T-helper 2 cell treated with Interferon-gamma antibody and Interleukin-4, amounts not matched to agents 5 μg/mL and 100 μg/mL, for 36 hours (primary cell): ENCODE measurements at places on chromosomes 7 and 10.

GRCh38 chr10:6151087-6151977 lies 51.4 kb upstream of the PFKFB3 start:
- DNase-seq = peak; percentile 45

- no peak for DNase-seq
Observed at GRCh38 chr7:123289200-123289599, 89.4 kb upstream of the SLC13A1 start.

GRCh38 chr10:124436191-124436638 lies 13.6 kb downstream of the NKX1-2 start:
- DNase-seq = no peak

DNA sequence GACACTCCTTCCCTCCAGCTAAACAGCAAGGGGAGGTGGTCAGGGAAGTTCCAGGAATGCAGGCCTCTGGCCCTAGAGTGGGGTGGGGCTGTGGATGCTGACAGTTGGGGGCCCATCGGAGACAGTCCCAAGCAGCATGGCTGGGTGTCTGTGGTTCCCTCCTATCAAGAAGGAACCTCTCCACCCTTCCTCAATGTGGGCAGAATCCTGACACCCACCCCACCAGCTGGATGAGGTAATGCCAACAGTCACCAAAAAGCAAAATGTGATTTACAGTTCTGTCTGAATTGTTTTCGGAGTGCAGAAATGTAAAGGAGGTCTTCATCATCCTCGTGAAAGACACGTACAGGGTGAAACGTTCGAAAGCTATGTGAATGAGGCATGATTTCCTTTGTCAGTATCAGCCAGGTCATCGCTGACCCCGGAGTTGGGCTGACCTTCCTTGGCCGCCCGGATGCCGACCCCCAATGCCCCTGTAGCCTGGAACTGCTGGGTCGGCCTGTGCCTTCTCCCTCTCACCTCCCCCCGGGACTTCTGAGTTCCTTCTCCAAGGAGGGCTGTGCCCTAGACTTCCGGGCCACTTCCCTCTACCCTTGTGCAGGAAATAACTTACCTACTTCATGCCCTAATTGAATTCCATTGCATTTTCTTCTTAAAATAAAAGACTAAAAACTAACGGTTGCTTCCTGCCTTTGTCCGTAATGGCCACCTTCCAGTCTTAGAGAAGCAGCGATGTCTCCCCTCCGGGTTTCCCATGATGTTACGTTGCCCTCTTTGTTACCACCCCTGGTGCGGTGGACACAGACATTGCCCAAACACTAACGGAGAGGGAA lies 24.5 kb downstream of the FOXK1 start:
- no peak for DNase-seq

DNA sequence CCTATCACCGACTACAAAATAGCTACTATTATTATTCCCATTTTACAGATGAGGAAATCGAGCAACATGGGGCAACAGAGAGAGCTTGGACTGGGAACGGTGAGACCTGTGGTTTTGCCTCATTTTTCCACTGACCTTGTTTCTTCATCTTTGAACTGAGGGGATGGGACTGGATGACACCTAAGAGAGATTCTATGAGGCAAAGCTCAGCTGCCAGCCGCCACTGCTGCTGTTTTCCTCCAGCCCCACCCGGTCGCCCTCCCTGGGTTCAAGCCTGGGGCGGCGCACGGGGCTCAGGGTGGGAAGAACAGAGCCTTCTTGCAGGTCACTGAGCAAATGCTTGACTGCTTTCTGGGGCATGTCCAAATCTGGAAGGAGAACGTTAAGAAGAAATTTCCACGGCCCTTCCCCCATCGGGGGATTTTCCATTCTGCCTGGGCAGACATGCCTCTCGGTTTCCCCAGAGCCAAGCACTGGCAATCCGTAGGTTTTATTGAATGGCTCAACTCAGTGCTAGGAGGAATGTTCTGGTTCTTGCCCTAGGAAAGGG lies 12.3 kb downstream of the DDIT4 start:
- DNase-seq = no peak

GRCh38 chr10:71243756-71244395 lies 31.5 kb downstream of the UNC5B start:
- DNase-seq = no peak

GRCh38 chr10:23230582-23230981 lies 38.5 kb downstream of the PTF1A start:
- DNase-seq = no peak

GRCh38 chr7:115269486-115269885 lies 347.6 kb downstream of the MDFIC start:
- no peak for DNase-seq

GRCh38 chr7:131623154-131623553 lies 66.7 kb upstream of the PODXL start:
- DNase-seq = no peak

DNA sequence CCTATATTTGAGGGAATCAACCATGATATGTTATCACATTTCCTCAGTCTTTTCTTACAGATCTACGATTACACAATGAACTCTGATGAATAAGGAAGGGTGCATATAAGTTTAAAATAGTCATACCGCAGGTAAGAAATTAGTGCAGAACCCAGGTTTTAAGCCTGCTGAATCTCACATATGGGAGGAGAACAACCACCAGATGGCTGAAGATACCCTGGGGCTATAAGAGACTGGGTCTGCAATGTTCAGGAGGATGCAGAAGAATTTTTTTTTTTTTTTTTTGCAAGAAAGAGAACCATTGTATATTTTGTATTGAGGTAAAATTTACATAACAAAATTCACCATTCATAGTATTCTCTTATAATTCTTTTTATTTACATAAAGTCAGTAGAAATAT lies 372.3 kb upstream of the MYO3A start:
- no peak for DNase-seq

- DNase-seq = no peak
Observed at GRCh38 chr10:86106616-86107015, 260.0 kb downstream of the GRID1 start.

GRCh38 chr10:60977161-60978122 lies 33.5 kb upstream of the RHOBTB1 start:
- no peak for DNase-seq

DNA sequence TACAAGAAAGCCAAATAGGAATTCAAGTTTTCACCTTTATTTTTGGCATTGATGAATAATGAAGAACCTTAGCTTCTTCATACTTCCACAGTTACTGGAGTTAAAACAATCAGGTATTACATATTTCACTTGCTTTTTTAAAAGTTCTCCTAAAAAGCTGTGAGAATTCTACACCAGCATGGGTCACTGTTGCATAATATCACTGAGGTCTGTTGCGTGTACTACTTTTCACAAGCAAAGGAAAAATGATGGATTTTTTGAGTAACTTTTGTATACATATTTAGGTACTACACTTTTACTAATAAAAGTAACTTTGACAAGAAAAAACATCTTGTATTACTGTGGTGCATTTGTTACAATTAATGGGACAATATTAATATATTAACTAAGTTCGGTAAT lies 15.2 kb downstream of the FAM24B start:
- DNase-seq = no peak

GRCh38 chr7:15836041-15836440 lies 149.6 kb upstream of the MEOX2 start:
- DNase-seq = no peak

DNA sequence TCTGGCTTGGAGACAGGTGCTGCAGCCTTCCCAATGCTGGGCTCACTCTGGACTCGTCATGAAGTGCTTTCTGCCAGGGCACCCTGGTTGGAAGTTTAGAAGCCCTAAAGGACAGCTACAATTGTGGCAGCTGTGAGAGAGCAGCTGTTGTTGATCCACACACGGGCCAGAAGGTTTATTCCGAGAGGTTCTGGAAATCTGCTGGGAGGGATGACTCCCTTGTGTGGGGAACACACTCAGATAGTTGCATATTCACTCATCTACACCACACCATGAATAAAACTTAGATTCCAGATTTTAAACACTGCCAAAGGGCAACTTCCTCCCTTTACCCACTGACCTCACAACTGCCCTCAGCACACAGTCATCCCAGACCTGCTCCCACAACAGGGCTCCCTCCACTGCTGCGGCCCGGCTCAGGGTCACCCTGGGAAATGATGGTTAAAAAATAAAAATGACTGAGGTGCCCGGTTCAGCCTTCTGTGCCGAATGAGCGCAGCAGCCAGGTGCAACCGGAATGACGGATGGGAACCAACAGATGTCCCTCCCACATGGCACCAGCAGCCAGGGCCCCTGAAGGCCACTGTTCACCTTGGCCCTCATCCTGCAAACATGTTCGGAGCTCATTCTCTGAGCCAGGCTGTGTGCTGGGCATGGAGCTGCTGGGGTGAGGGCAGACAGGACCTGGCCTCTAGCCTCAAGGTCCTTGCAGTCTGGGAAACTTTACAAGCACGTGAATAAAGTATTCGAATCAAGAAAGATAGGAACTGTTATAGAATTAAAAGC lies 40.2 kb downstream of the ASB13 start:
- DNase-seq = no peak

GRCh38 chr10:85152496-85152895 lies 824.1 kb downstream of the CCSER2 start:
- no peak for DNase-seq

DNA sequence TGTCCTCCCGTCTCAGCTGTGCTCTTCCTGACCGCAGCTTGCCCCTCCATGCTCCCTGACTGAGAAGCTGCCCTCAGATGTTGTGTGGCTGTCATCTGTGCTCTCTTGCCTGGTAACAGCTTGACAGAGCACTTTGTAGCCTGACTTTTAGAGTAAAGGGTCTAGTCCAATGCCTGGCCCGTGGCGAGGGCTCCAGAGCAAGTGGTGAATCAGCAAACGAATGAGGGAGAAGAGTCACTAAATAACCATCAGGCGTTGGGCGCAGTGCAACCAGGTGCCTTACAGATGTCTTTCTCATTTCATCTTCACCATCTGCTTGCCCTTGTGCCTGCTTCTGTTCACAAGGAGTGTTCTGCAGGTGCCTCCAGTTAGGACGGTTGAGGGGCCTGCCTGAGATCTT lies 45.6 kb downstream of the MKI67 start:
- no peak for DNase-seq

- DNase-seq = no peak
Observed at GRCh38 chr7:39338716-39339115, 227.5 kb upstream of the YAE1 start.

- DNase-seq = no peak
Observed at GRCh38 chr7:3243256-3243655, 57.8 kb upstream of the SDK1 start.

DNA sequence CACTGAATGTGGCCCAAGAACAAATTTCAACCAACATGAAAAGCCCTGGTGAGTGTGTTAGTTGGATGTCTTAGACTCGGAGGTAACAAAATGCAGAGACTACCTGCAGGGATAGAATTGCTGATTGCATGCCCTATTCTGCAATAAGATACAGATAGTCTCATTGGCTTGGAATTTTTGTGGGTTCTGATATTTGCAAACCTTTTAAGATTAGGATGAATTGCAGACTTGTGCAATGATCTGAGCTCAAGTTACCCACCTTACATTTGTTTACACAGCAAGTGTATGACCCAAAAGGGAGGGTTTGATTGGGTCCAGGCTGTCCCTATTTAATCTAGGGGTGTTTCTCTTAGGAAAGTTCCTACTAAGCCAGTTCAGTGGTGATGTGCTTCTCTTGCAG lies 45.4 kb downstream of the GPR37 start:
- no peak for DNase-seq

GRCh38 chr10:83425306-83425705 lies 714.0 kb upstream of the GHITM start:
- DNase-seq = no peak

DNA sequence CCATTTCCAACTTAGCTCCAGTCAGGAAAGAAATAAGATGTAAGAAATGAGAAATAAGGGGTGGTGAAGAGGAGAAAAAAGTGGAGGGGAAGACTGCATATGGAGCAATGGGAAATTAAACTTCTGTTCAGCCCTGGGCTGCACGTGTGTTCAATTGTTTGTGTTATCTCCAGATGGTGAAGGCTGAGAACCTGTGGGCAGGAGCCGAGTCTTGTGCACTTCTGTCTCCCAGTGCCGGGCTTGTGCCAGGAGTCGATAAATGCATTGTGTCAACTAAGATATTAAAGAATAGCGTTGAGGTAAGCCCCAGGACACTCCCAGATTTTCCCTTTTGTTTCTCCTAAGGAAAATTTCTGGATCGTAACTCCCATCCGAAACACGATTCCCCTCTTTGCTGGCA lies 98.2 kb downstream of the PRLHR start:
- no peak for DNase-seq

DNA sequence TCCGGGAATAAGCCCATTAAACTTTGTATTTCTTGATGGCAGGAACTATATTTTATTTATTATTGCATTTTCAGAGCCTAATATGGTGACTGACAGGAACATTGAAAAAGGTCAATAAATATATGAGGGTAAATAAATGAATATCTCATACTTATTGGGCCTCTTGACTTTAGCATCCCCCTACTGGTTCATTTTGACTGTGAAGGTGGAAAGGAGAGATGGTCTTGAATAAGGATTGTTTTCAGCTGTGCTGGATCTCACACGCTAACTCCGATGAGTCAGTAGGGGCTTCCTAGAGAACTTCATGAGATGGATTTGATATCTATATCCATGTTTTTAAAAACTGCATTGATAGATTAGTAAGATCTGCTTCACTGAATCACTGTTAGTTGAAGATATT lies 1026.0 kb downstream of the REEP3 start:
- DNase-seq = no peak

DNA sequence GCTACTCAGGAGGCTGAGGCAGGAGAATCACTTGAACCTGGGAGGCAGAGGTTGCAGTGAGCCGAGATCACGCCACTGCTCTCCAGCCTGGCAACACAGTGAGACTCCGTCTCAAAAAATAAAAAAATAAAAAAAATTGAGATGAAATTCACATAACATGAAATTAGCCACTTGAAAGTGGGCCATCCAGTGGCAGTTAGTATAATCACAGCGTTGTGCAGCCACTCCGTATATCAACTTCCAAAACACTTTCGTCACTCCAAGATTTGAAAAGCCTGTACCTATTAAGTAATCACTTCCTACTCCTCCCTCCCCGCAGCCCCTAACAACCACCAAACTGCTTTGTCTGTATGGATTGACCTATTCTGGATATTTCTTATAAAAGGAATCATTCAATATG lies 20.7 kb upstream of the CACUL1 start:
- DNase-seq = no peak

GRCh38 chr7:25424855-25425254 lies 196.6 kb upstream of the NPVF start:
- no peak for DNase-seq

DNA sequence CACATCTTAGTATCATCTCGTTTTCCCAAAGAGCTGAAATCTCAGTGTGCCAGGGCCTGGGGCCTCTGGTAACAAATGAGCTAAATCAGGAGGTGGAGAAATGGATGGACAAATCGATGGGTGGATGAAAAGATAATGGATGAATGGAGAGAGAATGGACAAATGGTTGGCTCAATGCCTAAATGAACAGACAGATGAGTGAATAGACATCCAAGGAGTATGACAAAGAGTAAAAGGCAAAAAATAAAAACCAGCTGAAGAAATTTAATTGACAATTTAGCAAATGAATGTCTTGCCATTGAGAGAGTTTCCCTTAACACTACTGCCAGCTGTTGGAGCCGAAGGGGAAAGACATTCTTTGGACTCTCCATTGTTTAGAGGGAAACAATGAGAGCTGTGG lies 8.0 kb downstream of the SYCE1 start:
- DNase-seq = no peak

- no peak for DNase-seq
Observed at GRCh38 chr10:101233443-101233842, 4.2 kb upstream of the LBX1 start.

- DNase-seq = no peak
Observed at GRCh38 chr7:20447021-20447650, 116.4 kb downstream of the ITGB8 start.

- DNase-seq = no peak
Observed at GRCh38 chr7:151611041-151611440, 91.3 kb upstream of the RHEB start.

GRCh38 chr7:149690688-149691446 lies 82.5 kb downstream of the ZNF467 start:
- no peak for DNase-seq
